Upper lobe of left lung (tissue), 6 donors: ENCODE measurements at places on chromosomes 13 and 19.
A peak's percentile ranks its signal among the peaks of the same experiment; 100 is the strongest.

GRCh38 chr13:51679616-51680015 lies 95.4 kb downstream of the WDFY2 start:
- no peak for DNase-seq

GRCh38 chr19:13042443-13043130 lies 47.3 kb downstream of the NFIX start:
- no peak for DNase-seq

DNA sequence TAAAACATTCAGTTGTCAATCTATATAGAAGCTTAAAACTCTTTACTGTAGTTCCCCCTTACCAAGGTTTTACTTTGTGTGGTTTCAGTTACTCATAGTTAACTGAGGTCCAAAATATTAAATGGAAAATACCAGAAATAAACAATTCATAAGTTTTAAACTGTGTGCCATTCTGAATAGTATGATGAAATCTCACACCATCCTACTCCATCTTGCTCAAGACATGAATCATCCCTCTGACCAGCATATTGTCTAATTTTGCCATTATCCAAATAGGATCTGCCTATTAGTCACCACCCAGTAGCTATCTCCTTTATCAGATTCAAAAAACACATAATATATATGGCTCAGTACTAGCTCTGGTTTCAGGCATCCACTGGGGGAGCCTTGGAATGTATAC lies 22.4 kb downstream of the ZNF571 start:
- no peak for DNase-seq

- DNase-seq = no peak
Observed at GRCh38 chr13:30872685-30873461, 33.2 kb upstream of the MEDAG start.

- no peak for DNase-seq
Observed at GRCh38 chr13:85665286-85665685, 133.9 kb downstream of the SLITRK6 start.

DNA sequence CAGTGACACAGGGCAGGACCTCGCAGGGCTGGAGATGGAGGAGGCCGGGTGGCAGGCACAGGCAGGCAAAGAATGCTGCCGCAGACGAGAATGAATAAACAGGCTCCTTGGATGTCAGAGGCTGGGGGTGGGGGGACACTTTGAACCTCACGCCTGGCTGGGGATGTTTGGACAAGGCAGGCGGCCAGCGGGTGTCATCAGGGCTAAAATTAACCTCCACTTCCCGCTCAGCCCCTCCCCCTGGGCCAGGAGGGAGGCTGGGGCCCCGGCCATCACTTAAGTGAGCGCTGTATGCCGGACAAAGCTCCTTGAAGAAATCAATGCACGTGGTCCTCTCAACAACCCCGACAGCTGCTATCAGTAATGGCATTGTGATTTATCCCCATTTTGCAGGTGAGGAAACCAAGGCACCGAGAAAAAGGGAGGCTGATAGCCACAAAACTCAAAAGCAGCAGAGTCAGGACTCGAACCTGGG lies 10.3 kb upstream of the FUT5 start:
- peak; percentile 67 for DNase-seq

- no peak for DNase-seq
Observed at GRCh38 chr19:18858906-18859646, 27.3 kb downstream of the UPF1 start.

DNA sequence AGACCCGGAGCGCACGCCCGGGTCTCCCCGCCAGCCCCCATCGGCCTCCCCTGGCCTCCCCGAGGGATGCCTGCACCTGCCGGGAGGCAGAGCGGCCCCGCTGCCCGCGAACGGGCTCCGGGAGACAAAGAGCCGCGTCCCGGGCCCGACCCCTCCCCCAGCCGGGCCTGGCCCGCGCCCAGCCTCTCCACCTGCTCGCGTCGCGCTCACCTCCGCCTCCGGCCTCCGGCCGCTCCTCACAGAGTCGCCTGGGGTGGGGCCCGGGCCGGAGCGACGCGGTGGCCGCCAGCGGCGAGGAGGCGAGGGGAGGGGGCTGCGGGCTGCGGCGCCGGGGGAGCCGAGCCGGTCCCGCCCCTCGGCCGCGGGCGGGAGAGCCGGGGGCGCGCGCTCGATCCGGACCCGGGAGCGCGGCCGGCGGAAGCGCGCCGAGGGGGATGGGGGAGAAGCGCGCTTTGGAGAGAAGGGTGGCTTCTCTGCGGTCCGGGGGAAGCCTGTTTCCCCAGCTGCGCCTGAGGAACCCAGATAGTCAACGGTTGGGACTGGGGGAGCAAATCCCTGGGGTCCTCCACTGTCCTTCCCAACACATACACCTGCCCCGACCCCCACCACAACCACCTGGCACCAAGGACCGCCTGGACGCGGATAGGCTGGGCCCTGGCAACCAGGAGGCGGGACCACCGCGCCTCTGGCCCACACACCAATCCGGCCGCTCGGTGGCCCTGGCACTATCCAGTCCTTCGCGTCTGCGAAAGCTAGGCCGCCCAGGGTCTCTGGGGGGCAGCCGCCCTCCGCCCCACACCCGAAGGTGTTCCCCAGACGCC lies at the start of gene PRR36:
PRR36 (minus strand) TSS at position 315 of the 821 bp plus-strand sequence. CDS start 701 bp downstream, outside the sequence.
- DNase-seq = peak; percentile 92

GRCh38 chr13:30629527-30629926 lies 11.8 kb downstream of the USPL1 start:
- DNase-seq = no peak

DNA sequence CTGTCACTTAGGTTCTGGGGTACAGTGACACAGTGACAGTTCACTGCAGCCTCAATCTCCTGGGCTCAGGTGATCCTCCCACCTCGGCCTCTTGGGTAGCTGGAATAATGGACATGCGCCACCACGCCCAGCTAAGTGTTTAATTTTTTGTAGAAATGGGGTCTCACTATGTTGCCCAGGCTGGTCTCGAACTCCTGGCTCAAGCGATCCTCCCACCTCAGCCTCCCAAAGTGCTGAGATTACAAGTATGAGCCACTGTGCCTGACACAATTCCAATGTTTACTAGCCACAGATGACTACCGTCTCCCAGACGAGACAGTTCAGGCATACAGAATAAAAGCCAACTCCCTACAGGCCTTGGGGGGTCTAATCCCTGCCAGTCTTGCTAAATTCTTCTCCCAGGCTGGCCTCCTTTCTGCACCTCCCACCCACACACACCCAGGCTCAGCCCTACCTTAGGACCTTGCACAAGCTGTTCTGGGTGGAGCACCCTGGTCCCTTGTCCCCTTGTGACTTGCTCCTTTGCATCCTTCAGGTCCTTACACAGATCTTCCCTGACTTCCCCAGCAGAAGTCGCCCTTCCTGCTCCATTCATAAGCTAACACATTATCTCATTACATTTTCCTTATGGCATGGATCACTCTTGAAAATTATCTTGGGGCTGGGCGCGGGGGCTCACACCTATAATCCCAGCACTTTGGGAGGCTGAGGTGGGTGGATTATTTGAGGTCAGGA lies 106.4 kb downstream of the INSR start:
- DNase-seq = no peak

DNA sequence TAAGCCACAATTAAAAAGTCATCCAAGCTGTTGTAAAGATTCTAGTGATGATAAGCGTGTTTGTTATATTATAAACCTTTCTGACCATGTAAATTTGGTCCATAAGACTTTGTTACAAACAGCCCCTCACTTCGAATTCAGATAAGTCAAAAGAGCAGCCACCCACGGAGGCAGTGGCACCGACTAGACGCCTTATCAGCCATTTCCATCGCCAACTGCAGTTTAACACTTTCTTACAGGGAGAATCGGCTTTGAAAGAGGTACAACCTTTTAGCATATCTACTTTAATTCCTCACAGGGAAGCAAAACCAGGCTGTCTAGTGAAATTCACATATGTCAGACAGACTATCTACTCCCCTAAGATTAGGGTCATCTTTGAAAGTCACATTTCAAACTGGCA lies 47.5 kb downstream of the SOX21 start:
- no peak for DNase-seq

- no peak for DNase-seq
Observed at GRCh38 chr13:99989276-99990125, 7.9 kb downstream of the ZIC2 start.

DNA sequence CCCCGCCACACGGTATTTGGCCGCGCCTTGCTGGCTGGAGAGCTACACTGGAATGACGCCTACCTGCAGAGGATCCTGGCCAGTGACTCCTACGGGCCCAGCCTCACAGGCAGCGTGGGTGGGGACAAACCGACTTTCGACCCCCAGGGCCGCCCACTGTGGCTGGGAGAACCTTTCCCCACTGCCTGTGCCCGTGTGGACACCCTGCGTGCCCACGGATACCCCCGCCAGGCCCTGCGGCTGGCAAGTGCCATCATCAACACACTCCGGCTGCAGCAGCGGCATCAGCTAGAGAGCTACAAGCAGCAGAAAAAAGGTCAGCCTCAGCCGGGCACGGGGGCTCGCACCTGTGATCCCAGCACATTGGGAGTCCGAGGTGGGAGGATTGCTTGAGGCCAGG lies 19.3 kb downstream of the ZSWIM4 start:
- DNase-seq = no peak

- no peak for DNase-seq
Observed at GRCh38 chr19:10625762-10626138, 397 bp downstream of the SLC44A2 start.

DNA sequence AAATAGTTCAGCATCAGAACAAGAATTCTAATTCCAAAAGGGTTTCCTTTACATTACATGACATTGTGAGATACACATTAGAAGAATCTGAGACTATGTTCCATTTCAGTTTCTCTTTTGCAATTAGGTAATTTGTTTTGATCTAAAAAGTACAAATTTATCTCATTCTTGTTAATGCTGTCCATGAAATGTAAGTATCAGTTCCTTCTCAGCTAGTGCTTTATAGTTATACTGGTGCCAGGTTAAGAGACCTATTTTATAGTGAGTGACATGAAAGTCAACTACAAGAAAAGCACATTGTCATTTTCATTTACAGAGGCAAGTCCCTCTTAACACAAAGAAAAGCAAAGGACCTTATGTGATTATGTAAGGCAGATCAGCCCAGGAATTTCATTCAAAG lies 43.9 kb downstream of the RCBTB2 start:
- no peak for DNase-seq

- DNase-seq = no peak
Observed at GRCh38 chr19:41128692-41129091, 14.5 kb downstream of the CYP2F1 start.
